ENCODE measurements at places on chromosomes 4 and X. TPM values are rescaled to one million over a fixed set of nuclear protein-coding genes. Genes with fewer than 3 reads are reported as not detected.

DNA sequence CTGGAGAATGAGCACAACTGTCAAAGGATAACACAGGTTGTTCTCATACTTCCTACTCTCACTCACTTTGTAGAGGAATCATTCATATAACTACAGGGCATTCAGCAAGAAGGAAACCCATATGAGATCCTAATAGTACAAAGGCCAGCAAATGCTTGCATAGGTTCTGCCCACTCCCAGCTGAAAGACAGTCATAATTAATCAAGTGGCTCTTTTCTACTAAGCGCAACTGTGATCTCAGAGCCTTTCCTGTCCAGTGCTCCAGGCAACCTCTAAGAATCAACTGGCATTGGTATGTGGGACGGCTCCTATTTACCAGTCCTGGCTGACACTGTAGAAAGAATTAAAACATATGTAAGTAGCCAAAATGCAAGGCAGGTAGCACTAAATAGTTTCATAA, 18.9 kb upstream of the MND1 start:
- DNase-seq: no peak

GRCh38 chrX:45622538-45622937, 421.9 kb upstream of the DIPK2B start:
- peak; percentile 54 for DNase-seq

DNA sequence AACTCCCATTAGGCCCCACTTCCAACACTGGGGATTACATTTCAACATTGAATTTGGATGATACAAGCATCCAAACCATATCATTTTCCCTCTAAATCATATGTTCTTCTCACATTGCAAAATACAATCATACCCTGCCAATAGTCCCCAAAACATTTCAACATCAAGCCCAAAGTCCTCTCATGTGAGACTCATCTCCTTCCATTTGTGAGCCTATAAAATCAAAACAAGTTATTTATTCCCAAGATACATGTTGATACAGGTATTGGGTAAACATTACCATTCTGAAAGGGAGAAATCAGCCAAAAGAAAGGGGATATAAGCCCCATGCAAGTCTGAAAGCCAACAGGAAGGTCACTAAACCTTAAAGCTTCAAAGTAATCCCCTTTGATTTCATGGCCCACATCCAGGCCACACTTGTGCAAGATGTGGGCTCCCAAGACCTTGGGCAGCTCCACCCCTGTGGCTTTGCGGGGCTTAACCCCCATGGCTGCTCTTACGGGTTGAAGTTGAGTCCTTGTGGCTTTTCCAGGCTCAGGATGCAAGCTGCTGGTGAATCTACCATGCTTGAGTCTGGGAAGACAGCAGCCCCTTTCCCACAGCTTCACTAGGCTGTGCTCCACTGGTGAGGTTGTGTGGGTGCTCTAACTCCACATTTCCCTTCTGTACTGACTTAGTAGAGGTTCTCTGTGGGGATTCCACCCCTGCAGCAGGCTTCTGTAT, 40.6 kb upstream of the SERTM2 start:
- DNase-seq: no peak

- no peak for DNase-seq
Measured at GRCh38 chrX:152892499-152892898, 5.4 kb upstream of the ZNF185 start.

- no peak for DNase-seq
Measured at GRCh38 chr4:27358269-27358668, 497.6 kb downstream of the STIM2 start.

DNA sequence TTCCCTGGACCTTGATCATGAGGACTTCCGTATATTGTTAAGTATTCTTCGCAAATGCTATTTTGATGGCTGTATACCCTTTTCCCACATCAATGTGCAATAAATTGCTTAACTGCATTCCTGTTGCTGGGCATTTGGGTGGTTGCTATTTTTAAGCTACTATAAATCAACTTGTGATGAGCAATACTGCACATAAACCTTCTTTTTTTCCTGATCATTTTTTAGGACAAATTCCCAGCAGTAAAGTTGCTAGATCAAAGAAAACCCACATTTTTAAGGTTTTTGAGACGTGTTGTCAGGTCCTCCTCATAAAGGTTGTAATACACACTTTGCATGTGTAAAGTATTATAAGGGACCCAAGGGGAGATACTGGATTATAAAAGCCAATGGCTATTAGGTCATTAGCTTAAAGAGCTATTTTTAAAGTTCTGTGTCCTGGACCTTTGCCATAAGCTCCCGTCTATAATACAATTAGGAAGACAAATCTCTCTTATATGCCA, 35.6 kb downstream of the LIMCH1 start:
- DNase-seq: no peak

- no peak for DNase-seq
Measured at GRCh38 chr4:33063241-33063640, 2343.1 kb downstream of the PCDH7 start.

- DNase-seq: peak; percentile 15
Measured at GRCh38 chr4:7155590-7156071, 36.7 kb upstream of the SORCS2 start.

DNA sequence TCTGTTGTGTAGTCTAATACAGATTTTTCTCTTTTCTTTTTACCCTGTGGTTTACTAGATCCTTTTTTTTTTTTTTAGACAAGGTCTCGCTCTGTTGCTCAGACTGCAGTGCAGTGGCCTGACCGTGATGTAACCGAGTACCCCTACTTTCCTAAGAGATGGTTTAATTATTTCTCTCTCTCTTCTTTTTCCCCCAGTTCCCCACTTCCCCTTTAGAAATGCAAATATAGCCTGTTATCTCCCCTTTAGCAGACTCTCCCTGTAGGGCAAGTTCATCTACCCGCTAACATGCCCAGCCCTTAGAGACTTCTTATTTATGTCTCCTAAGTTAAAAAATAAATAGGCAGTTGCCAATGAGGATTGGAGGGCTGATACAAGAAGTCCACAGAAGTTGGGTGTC, 4.5 kb downstream of the SNX25 start:
- DNase-seq: no peak

DNA sequence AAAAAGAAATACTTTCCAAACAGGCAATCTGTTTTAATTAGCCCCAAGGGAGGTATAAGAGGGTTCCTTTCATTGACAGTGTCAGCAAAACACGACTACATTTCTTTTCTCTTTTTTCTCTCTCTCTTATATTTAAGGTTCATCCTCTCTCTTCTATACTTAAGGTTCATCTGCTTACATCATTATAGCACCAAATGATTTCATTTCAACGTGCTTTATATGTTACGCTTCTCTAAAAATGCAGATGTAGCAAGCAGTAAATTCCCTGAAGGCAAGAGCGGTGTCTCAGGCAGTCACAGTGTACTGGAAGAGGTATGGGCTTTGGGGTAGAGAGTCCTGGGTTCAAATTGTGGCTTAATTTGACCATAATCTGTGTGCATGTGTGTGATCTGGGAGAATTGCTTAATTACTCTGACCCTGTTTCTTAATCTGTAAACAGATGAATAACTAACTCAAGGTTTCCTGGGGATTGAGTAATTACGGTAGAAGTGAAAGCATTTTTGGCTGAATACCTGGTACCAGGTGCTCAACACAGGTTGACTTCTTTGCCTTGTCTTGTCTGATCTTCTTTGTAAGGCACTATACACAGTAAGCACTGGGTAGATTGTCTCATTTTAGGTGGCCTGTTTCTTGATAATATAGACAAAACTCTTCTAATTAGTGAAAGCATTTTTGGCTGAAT, 180.8 kb downstream of the SPRY1 start:
- DNase-seq: no peak

DNA sequence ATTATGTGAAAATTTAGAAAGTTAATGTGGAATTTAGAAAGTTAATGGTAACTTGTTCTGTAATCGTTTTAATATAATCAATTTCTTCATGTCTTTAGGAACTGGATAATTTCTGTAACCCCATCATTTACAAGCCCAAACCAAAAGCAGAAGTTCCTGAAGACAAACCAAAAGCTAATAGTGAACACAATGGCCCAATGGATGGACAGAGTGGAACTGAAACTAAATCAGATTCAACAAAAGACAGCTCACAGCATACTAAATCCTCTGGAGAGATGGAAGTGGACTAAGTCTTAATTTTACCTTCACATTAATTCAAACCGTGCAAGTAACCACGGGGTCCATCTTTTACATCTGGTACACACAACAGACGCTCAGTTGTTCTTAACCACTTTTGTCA, 48.1 kb upstream of the PLK4 start:
- DNase-seq: no peak

DNA sequence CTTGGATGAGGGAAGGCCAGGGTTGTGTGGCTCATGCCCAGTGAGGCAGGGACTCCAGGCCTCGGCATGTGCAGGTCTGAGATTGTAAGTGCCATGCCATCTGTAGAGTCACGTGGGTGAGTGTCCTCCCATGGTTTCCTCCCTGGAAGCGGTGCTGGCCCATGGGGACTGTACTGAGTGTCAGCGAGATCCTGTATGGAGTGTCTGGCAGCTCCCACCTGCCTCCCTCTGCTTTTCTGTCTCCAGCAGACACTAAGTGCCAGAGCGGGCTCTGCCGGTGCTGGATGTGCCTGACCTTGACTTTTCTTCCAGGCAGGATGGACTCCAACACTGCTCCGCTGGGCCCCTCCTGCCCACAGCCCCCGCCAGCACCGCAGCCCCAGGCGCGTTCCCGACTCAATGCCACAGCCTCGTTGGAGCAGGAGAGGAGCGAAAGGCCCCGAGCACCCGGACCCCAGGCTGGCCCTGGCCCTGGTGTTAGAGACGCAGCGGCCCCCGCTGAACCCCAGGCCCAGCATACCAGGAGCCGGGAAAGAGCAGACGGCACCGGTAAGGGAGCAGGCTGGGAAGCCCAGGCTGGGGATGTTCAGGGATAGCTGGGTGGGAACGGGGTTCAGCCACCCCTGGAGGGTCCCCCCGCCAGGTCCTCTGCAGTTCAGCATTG, 7.6 kb downstream of the WFS1 start:
- no peak for DNase-seq

GRCh38 chrX:109880629-109881028, 122.3 kb upstream of the TMEM164 start:
- DNase-seq: no peak

- DNase-seq: no peak
Measured at GRCh38 chr4:186932196-186932595, 208.5 kb upstream of the FAT1 start.

- no peak for DNase-seq
Measured at GRCh38 chr4:128707864-128708263, 101.6 kb upstream of the JADE1 start.

- DNase-seq: no peak
Measured at GRCh38 chrX:71100581-71101505, 5.2 kb downstream of the FOXO4 start.

GRCh38 chrX:93585661-93586060, 87.7 kb downstream of the NAP1L3 start:
- DNase-seq: no peak

DNA sequence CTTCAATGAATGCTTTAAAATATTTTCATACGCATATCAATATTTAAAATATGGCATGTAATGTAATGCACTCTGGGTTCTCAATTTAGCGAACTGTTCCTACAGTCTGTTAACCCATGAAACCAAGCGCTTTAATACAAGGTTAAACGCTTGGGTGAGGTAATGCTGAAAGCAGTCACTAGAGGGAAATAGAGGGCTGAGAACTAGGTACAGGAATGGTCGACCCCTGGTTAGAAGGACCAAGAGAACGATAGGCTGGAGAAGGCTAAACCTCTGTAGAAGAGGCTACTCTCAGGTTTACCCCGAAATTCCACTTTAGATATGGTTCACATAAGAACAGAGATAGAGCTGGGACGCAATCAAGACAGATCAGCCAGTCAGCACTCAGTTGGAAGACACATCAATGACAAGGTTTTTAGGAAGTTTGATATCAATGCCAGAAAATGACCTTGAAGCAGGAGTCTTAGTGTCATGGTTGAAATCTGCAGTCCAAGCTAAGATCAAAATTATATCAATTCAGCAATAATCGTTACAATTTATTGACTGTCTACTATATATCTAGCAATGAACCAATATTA, 26.9 kb downstream of the ARSJ start:
- no peak for DNase-seq

GRCh38 chr4:152308951-152309350, 226.9 kb downstream of the FBXW7 start:
- DNase-seq: no peak

- no peak for DNase-seq
Measured at GRCh38 chrX:38458071-38458470, 103.3 kb upstream of the TSPAN7 start.

- DNase-seq: no peak
Measured at GRCh38 chrX:7512845-7513244, 330.1 kb upstream of the VCX start.

GRCh38 chr4:142201041-142201440, 564.7 kb downstream of the IL15 start:
- DNase-seq: no peak

- no peak for DNase-seq
Measured at GRCh38 chr4:77269505-77269904, 112.5 kb downstream of the CCNG2 start.

GRCh38 chr4:141530627-141531026, 105.8 kb upstream of the IL15 start:
- DNase-seq: no peak

DNA sequence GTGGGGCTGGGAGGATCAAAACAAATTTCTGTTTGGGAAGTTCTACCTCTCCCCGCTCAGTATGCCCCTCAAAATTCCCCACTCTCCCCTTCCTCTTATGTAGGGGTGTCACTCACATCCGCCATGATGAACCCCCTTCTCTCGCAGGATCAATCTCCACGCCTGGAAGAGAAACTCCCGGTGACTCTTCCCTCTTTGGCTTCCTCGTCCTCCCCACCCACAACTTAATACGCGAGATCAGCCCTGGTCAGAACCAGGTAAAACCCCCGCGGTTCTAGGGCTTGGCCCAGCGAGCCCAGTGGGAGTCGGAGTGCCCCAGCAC, 427 bp downstream of the LAMTOR3 start:
- no peak for DNase-seq

- DNase-seq: no peak
Measured at GRCh38 chrX:107721318-107721717, 54.3 kb downstream of the TSC22D3 start.

GRCh38 chrX:118990512-118991227, 16.3 kb downstream of the LONRF3 start:
- DNase-seq: no peak

GRCh38 chrX:123324625-123325024, 140.5 kb downstream of the GRIA3 start:
- DNase-seq: no peak

- no peak for DNase-seq
Measured at GRCh38 chr4:39682138-39682537, 15.8 kb upstream of the UBE2K start.

DNA sequence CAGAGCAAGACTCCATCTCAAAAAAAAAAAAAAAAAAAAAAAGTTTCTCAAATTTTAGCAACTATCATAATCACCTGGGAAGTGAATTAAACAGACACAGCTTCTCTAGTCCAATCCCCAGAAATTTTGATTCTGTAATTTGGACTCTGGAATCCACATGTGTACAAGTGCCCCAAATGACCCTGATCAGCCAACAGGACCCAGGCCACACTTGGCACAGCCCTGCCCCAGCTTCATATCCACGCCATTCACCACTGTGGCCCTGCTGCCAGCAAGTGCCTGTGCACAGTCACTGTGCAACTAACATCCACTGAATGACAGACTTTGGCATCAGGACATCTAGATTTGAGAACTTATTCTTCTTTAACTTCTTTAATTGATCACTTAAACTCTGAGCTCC, 14.1 kb upstream of the CXCL13 start:
- no peak for DNase-seq

The GRIA2 gene
- not detected for polyA plus RNA-seq

The TMEM31 gene
- polyA plus RNA-seq: not detected

The NOX1 gene
- not detected for polyA plus RNA-seq

The PDE5A gene
- 2.1 TPM for polyA plus RNA-seq

The ANXA10 gene
- 0.05 TPM for polyA plus RNA-seq

The UCP1 gene
- polyA plus RNA-seq: not detected

The ADAMTS3 gene
- polyA plus RNA-seq: 0.03 TPM

The GNRHR gene
- polyA plus RNA-seq: 0.45 TPM

The TLR6 gene
- 0.88 TPM for polyA plus RNA-seq

Measured in keratinocyte (primary cell).